ENCODE measurements at places on chromosomes 6 and 20. TPM values are rescaled to one million over a fixed set of nuclear protein-coding genes. Genes with fewer than 3 reads are reported as not detected.
A peak's percentile ranks its signal among the peaks of the same experiment; 100 is the strongest.

The ZSCAN26 gene
- total RNA-seq, result 19.8 TPM

- H3K27ac ChIP-seq, result no peak overlapping the region
- H3K4me3 ChIP-seq, result no peak overlapping the region
- H3K4me1 ChIP-seq, result peaks cover 10% of the 10 kb centered on the region
- no peak for DNase-seq
- peaks cover 6% of the 10 kb centered on the region for H3K36me3 ChIP-seq
Observed at GRCh38 chr6:170363255-170363654, 56.7 kb downstream of the FAM120B start.

DNA sequence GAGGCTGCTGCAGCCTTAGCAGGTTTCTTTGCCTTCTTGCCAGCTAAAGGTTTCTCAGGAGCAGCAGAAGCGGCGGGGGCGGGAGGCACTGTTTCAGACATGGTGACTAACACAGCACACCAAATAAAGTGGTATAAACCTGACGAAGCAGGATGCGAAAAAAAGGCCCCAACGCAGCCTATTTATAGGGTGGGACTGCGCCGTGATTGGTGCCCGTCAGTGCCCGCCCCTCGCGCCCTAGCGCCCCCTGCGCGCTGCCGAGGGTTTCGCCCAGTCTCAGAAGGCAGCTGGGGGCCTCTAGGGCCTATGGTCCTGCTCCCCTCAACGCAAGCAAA is 55.0 kb downstream of the TRIM38 start:
- H3K4me3 ChIP-seq, result no peak overlapping the region
- H3K27ac ChIP-seq, result no peak overlapping the region
- H3K36me3 ChIP-seq, result peaks cover 6% of the 10 kb centered on the region
- H3K27me3 ChIP-seq, result no peaks in the 10 kb centered on the region
- DNase-seq, result no peak

The ULBP2 gene
- 0.30 TPM for total RNA-seq

DNA sequence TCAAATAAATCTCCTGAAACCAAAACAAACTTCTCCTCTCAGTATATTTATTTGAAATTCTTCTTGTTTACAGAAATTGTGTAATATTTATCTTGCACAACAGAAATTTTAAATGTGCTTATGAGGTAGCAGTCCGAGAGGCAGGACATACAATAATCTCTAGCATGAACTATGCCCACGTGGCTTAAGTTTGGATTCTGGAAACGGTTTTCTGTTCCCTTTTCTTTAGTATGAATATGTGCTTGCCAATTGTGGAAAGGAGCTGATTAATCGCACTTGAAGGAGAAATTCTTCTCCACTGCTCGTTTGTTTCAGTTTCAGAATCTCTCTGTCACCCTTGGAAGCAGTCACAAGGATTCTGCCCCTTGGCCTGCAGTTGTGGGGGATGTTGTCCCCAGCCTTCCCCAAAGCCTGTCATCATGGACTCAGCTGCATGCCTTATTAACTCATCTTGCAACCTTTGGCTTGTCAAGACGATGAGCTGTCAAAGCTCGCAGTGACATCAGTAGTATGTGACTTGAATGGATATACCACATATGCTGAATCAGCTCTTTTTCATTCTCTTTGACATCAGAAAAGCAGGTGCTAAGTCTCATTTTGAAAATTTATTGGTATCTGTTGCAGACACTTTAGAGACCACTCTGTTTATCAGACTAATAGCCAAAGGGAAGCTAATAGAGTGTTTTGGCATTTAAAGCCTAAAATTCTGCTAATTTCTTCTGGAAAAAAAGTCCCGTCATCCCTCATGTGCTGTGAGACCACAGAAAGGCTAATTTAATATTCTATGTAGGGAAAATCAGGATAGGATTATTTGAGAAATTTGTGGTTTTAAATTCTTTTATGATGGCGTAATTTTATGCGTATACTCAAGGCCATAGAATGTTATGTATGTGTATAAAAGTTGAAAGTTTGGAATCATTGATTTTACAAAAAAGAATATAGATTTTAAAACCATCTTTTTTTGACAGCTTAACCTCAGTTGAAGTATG is 186.8 kb downstream of the ARID1B start:
- H3K36me3 ChIP-seq, result no peaks in the 10 kb centered on the region
- H3K4me1 ChIP-seq, result peaks cover 29% of the 10 kb centered on the region
- H3K27me3 ChIP-seq, result no peaks in the 10 kb centered on the region
- no peak overlapping the region for H3K4me3 ChIP-seq
- no peak for DNase-seq

The SLC22A7 gene
- total RNA-seq, result 0.37 TPM

The FILIP1 gene
- total RNA-seq, result 0.79 TPM

The NMBR gene
- not detected for total RNA-seq

- no peak overlapping the region for H3K27ac ChIP-seq
- H3K27me3 ChIP-seq, result no peaks in the 10 kb centered on the region
- H3K36me3 ChIP-seq, result no peaks in the 10 kb centered on the region
- H3K4me1 ChIP-seq, result no peaks in the 10 kb centered on the region
Observed at GRCh38 chr6:97129106-97129505, 153.9 kb downstream of the MMS22L start.

GRCh38 chr6:66238851-66239250 is 531.8 kb upstream of the EYS start:
- H3K4me1 ChIP-seq, result peaks cover 14% of the 10 kb centered on the region
- H3K27me3 ChIP-seq, result no peaks in the 10 kb centered on the region
- no peak overlapping the region for H3K27ac ChIP-seq
- DNase-seq, result no peak
- H3K4me3 ChIP-seq, result no peak overlapping the region
- H3K36me3 ChIP-seq, result no peaks in the 10 kb centered on the region

The SRMS gene
- total RNA-seq, result not detected

DNA sequence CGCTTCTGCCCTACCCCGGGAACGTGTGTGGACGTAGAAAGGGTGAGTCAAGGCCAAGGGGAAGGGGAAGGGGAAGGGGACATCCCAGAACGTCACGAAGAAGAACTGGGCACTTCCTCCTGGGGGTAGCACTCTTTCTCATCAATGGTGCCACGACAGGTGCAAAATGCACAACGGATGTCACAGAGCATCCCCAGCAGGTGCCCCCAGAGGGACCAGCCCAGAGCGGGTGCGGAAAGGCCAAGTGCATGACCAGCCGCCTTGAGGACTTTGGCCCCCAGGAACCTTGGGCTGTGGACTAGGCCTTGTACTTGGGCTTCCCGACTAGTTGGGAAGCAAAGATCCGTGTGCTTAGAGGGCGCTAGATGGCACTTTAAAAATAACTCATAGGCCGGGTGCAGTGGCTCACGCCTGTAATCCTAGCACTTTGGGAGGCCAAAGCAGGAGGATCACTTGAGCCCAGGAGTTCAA is 12.1 kb upstream of the SRC start:
- H3K4me3 ChIP-seq, result no peak overlapping the region
- H3K27ac ChIP-seq, result no peak overlapping the region
- DNase-seq, result no peak
- H3K36me3 ChIP-seq, result no peaks in the 10 kb centered on the region
- peaks cover 30% of the 10 kb centered on the region for H3K4me1 ChIP-seq

The TRIM38 gene
- total RNA-seq, result 0.77 TPM

The CTSZ gene
- total RNA-seq, result 22.7 TPM

DNA sequence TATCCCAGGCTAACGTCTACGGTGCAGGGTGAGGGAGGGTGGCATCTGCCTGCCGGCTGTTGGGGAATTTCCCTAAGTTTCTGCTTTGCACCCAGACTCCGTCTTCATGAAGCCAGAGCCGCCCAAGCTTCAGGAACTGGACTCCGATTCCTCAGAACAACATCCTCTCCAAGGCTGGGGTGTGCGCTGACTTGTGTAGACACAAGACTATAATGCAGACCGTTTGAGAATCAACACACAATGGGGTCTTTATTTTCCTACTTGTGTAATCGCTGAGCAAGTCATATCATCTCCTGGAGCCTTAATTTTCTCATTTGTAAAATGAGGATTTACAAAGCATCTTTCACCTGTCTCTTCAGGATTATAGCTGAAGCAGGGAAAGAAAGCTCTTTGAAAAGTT is 160.5 kb upstream of the AGPAT4 start:
- H3K4me3 ChIP-seq, result peak overlapping the region; percentile 62
- H3K27me3 ChIP-seq, result no peaks in the 10 kb centered on the region
- no peak for DNase-seq
- no peaks in the 10 kb centered on the region for H3K36me3 ChIP-seq

DNA sequence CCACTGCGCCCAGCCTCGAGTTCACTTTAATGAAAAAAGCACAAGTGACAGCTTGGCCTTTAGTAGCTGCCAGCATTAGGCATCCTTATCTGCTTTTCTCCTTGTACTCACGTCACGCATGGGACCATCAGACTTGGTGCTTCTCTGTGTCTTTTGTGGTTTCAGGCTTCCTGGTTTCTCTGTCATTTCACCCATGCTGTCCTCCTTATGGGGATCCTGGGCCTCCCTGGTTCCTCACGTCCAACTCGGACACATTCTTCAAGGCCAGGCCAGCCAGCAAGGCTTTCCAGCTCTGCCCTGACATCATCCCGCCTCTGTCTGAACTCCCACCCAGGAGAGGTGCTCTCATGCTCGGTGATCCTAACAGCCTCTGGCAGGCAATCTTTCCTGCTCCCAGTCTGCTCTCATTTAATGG is 83.2 kb downstream of the TIAM2 start:
- H3K4me1 ChIP-seq, result peaks cover 39% of the 10 kb centered on the region
- no peak overlapping the region for H3K4me3 ChIP-seq
- peaks cover 3% of the 10 kb centered on the region for H3K36me3 ChIP-seq
- peak overlapping the region; percentile 6 for H3K27ac ChIP-seq

The OPRM1 gene
- total RNA-seq, result not detected

The GABRR1 gene
- not detected for total RNA-seq

DNA sequence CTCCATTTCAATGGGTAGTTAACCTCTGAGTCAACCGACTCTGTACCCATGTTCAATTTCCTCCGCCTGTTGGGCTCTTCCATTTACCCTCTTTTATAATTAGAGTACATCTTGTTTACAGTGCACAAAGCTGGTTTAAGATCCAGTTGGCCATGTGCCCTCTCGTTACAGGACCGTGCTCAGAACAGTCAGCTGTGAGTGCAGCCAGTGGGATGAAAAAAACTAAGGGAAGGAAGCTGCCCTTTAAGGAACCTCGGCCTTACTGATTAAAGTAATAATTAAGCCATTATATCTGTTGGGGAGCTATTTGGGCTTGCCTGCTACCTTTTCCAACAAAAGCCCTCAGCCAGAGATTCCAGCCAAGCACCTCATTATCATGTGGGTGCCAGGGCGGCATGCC is 68.8 kb downstream of the TMEM170B start:
- no peak for DNase-seq
- H3K4me1 ChIP-seq, result peaks cover 49% of the 10 kb centered on the region
- H3K36me3 ChIP-seq, result no peaks in the 10 kb centered on the region
- no peak overlapping the region for H3K4me3 ChIP-seq
- no peak overlapping the region for H3K27ac ChIP-seq
- no peaks in the 10 kb centered on the region for H3K27me3 ChIP-seq

The CRNKL1 gene
- total RNA-seq, result 25.8 TPM

The LY86 gene
- not detected for total RNA-seq

GRCh38 chr6:111231090-111231459 is 143.8 kb downstream of the SLC16A10 start:
- no peaks in the 10 kb centered on the region for H3K4me1 ChIP-seq
- DNase-seq, result no peak
- no peak overlapping the region for H3K4me3 ChIP-seq
- no peak overlapping the region for H3K27ac ChIP-seq

The HFE gene
- total RNA-seq, result 2.4 TPM

The TMEM217 gene
- 0.82 TPM for total RNA-seq

GRCh38 chr20:21436205-21436604 is 38.9 kb upstream of the NKX2-4 start:
- DNase-seq, result no peak
- H3K4me1 ChIP-seq, result peaks cover 16% of the 10 kb centered on the region
- no peak overlapping the region for H3K27ac ChIP-seq
- H3K4me3 ChIP-seq, result no peak overlapping the region

The SLC22A2 gene
- not detected for total RNA-seq

DNA sequence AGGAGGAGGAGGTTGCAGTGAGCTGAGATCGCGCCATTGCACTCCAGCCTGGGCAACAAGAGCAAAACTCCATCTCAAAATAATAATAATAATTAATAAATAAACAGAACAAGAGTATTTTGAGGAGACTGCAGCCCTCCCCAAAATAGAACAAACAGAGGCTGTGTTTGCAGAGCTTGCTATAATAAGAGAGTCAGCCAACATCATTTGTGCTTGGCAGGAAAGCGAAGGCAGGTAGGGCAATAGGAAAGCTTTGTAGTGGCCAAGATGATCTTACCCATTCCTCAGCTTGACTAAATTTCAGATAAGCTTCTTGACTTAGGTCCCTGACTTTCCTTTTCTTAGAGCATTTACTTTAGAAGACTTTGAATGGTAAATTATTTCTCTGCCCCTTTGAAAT is 6.7 kb downstream of the C6orf141 start:
- DNase-seq, result no peak
- H3K27ac ChIP-seq, result no peak overlapping the region
- peaks cover 13% of the 10 kb centered on the region for H3K4me1 ChIP-seq
- H3K27me3 ChIP-seq, result peaks cover 9% of the 10 kb centered on the region

GRCh38 chr6:8066108-8066507 is 1.9 kb upstream of the BLOC1S5 start:
- no peak overlapping the region for H3K4me3 ChIP-seq
- H3K4me1 ChIP-seq, result peaks cover 14% of the 10 kb centered on the region
- DNase-seq, result no peak
- H3K27ac ChIP-seq, result no peak overlapping the region
- no peaks in the 10 kb centered on the region for H3K27me3 ChIP-seq
- H3K36me3 ChIP-seq, result no peaks in the 10 kb centered on the region

DNA sequence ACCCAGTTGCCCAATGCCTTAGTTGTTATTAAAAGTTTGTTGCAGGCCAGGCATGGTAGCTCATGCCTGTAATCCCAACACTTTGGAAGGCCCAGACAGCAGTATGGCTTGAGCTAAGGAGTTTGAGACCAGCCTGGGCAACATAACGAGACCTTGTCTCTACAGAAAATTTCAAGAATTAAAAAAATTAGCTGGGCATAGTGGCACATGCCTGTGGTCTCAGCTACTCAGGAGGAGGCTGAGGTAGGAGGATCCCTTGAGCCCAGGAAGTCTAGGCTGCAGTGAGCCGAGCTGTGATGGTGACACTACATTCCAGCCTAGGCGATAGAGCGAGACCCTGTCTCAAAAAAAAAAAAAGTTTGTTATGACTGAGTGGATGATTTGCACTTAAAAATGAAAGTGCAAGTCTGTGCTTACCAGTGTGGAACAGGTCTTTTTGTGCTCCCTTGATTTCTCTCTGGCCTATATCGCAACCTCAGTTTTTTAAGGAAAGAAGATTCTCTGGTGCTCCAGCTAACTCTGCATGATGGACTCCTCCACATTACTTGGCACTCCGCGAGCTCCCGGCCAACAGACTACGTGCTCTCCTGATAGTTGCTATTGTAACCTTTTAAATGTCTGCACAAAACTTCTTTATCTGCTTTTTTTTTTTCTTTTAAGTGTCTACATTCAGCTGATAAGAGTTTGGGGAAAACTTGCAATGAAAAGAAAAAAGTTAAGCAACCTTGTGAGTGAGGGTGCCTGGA is 22.1 kb downstream of the ZKSCAN3 start:
- no peak for DNase-seq
- H3K27me3 ChIP-seq, result no peaks in the 10 kb centered on the region
- peaks cover 14% of the 10 kb centered on the region for H3K36me3 ChIP-seq
- H3K4me1 ChIP-seq, result no peaks in the 10 kb centered on the region
- H3K27ac ChIP-seq, result no peak overlapping the region
- H3K4me3 ChIP-seq, result no peak overlapping the region

The MYH7B gene
- 0.55 TPM for total RNA-seq

GRCh38 chr6:90314514-90314913 is 17.9 kb upstream of the BACH2 start:
- no peak for DNase-seq
- no peaks in the 10 kb centered on the region for H3K36me3 ChIP-seq
- no peak overlapping the region for H3K4me3 ChIP-seq
- no peaks in the 10 kb centered on the region for H3K27me3 ChIP-seq
- H3K27ac ChIP-seq, result no peak overlapping the region
- H3K4me1 ChIP-seq, result no peaks in the 10 kb centered on the region
